Progenitor cell of endocrine pancreas (in vitro differentiated cells): ENCODE measurements at places on chromosomes 2 and 18. TPM values are rescaled to one million over a fixed set of nuclear protein-coding genes. Genes with fewer than 3 reads are reported as not detected.

The RASGRP3 gene
- 0.49 TPM in 1 of 2 replicates, not detected in the other for total RNA-seq

The CIB4 gene
- total RNA-seq: not detected in 2 replicates

The LYPD6B gene
- 140 TPM in 2 replicates for total RNA-seq

The AKAIN1 gene
- not detected in 2 replicates for total RNA-seq

The CYP26B1 gene
- 31.5 and 37.5 TPM in 2 replicates for total RNA-seq

The GRHL1 gene
- total RNA-seq: 13.4 and 14.4 TPM in 2 replicates

The KLF7 gene
- 26.6 and 27.1 TPM in 2 replicates for total RNA-seq

The ALPI gene
- total RNA-seq: not detected in 2 replicates

The SCG2 gene
- total RNA-seq: 154 and 163 TPM in 2 replicates
